SHP77 treated with DMSO at 0.1 percent for 48 hours (cell line): ENCODE measurements at places on chromosomes 3 and 15.

GRCh38 chr3:127152684-127153505 lies 40.0 kb upstream of the PRR23E start:
- DNase-seq = peak; percentile 30

DNA sequence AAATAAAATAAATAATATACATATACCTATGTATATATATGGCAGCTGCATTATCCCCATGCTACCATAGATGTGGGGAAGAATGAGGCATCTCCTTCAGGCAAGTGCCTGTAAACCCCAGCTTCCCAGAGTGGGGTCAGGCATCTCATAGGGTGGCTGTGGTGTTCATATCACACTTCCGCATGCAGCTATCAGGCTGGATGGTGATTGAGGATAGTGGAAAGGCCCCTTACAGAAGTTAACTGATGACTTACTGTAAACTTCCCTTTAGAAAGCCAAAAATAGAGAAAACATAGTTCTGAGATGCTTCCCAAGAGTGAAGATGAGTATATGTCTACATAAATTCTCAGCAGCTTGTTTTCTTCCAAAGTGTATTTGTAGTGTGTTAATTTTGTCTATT lies 3.5 kb upstream of the PP2D1 start:
- no peak for DNase-seq

- DNase-seq = no peak
Measured at GRCh38 chr15:93982226-93982727, 249.1 kb upstream of the MCTP2 start.

- no peak for DNase-seq
Measured at GRCh38 chr15:67025719-67026609, 39.4 kb upstream of the SMAD3 start.

- no peak for DNase-seq
Measured at GRCh38 chr3:113261626-113262303, 50.4 kb downstream of the BOC start.

GRCh38 chr3:94336046-94336753 lies 273.3 kb downstream of the NSUN3 start:
- no peak for DNase-seq

- DNase-seq = no peak
Measured at GRCh38 chr15:88655800-88656488, 17.1 kb downstream of the ISG20 start.

GRCh38 chr15:34795267-34796081 lies at the start of gene ACTC1:
ACTC1 (minus strand) TSS chr15:34795549; CDS start chr15:34794808, 741 bp downstream.
- DNase-seq = no peak

DNA sequence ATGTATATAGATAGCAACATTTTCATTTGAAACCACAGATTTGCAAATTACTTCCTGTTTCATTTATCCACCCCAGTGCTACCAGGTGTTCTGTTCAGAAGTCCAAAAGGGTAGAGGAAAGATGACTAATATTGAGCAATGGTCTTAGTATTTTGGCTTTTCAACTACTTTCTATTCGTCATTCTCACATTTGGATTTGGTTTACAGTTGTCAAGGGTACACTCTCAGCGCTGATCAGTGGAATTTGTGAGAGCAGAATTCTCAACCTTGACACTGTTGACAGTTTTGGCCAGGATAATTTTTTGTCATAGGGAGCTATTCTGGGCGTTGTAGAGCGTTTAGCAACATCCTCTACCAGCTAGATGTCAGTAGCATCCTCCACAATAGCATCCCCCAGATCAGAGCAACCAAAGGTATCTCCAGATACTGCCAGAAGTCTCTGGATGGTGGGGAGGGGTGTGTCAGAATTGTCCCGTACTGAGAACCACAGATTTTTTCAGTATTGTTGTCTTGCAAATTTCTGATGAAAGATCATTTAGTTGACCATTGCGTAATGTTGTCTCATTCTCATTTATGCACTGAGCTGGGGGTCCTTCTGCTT lies 4.2 kb downstream of the HMCES start:
- no peak for DNase-seq

DNA sequence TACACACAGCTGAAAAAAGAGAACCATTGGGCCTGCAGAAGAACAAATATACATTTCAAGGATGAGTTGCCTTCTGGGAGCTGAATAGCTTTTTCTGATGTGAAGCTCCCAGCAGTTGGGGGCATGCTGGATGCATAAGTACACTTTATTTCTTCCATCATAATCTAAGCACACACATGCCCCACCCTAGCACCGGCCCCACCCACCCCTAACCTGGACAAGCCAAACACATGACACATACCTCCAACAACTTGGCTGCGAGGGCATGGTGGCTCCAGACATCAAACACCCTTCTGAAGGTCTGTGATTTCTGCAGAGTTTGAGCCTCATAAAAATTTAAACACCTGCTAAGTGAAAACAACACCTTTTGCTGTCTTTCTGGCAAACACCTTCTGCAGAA lies 307.2 kb upstream of the TRIM42 start:
- peak; percentile 26 for DNase-seq

GRCh38 chr3:82081351-82081750 lies 319.9 kb upstream of the GBE1 start:
- no peak for DNase-seq

DNA sequence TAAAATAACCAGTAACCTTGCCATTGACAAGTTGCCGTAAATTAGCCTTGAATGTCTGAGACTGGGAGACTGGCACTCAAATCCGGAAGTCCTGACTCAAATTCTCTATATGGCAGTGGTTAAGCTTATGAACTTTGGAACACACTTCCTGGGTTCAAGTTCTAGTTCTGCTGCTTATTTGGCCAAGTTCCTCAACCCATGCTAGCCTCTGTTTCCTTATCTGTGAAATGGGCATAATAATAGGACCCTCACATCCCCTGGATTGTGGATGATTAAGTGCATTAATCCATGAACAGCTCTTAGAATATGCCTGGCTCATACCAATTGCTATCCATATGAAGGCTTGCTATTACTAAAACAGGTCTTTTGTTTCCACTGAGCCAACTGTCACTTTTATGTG lies 311.5 kb downstream of the EDEM1 start:
- no peak for DNase-seq

DNA sequence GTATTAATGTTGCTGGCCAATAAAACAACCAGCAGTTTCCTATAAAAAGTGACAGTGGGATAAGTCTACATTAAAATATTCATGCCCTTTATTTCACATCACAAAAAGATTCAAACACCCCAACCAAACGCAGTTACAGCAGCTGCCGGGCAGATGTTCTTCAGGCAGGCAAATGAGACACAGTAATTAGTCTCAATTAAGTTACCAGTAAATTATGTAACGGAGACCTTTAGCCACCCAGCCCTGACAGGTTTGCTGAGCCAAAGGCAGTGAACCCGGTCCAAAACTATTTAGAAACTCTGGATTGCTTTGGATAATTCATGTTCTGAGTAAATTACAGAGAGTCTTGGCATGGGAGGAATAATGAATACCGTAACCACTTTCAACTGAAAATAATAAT lies 289.2 kb upstream of the LYSMD4 start:
- no peak for DNase-seq

DNA sequence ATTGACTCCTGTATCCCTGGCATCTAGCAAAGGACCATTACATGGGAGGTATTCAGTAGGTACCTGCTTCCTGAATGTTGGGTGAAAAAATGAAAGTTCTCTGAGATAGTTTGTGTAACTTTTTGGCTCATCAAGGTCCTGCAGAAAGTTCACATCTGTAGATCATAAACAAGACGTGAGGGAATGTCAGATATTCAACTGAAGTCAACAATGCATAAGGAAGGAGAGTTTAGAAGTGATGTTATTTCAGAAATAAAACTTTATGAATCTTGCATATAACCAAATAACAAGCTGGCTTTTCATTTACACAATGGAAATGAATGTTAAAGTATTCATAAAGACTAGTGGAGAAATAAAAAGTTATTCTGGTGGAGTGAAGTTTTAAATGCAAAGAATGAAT lies 73.4 kb upstream of the RBMS3 start:
- DNase-seq = no peak

DNA sequence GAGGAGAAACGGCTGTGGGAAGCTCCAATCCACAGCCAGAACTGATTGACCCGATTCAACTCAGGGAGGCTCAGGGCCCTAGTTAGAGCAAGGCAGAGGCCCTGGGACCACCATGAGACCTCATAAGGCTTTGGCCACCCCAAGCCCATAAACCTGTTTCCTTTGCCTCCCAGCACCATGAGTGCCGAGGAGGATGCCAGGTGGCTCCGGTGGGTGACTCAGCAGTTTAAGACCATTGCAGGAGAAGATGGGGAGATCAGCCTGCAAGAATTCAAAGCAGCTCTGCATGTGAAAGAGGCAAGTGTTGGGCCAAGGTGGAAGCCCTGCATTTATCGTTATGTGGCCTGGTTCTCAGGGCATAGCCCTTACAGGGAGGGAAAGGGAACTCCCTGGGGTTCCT lies 11.9 kb downstream of the NOX5 start:
- no peak for DNase-seq

- DNase-seq = no peak
Measured at GRCh38 chr3:156582532-156583183, 27.7 kb upstream of the SSR3 start.

- DNase-seq = no peak
Measured at GRCh38 chr3:146823622-146824021, 218.5 kb upstream of the PLSCR5 start.

DNA sequence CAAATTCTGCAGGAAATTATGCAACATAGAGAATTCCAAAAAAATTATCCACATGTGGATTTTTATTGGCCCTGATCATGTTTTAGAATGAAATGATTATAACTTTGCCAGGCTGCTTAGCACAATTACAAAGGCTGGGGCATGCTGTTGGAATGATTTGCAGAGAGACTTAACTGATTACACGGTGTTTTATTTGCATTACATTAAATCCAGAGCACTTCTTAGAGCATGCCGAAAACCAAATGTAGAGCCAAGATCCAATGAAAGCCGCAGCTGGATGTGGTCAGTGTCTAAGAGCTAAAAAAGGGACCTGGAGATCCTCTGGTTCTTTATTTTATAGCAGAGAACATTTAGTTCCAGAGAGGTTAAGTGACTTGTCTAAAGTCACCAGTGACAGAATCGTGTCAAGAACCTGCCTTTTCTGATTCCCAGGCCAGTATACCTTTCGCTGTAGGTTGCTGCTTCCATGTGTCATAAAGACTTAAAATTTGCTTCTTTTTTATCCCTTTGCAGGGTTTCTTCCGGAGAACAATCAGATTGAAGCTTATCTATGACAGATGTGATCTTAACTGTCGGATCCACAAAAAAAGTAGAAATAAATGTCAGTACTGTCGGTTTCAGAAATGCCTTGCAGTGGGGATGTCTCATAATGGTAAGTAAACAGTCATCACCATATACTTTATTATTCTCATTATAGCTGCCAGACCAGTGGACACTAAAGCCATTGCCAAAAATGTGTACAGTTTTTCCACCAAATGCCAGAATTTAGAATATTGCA lies 92.0 kb upstream of the TSEN2 start:
- DNase-seq = no peak

DNA sequence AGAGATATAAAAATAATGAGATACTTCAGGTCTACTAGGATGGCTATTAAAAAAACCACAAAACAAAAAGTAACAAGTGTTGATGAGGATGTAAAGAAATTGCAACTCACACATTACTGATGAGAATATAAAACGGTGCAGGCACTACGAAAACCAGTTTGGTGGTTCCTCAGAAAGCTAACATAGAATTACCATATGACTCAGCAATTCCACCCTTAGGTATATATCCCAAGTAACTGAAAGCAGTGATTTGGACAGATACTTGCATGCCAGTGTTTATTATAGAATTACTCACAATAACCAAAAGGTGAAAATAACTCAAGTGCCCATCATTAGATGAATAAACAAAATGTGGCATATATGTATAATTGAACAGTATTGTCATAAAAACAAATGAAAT lies 87.5 kb upstream of the MELTF start:
- no peak for DNase-seq

- DNase-seq = no peak
Measured at GRCh38 chr3:169905404-169905803, 6.0 kb upstream of the SAMD7 start.

- no peak for DNase-seq
Measured at GRCh38 chr3:178676942-178677790, 140.9 kb downstream of the KCNMB2 start.

- DNase-seq = no peak
Measured at GRCh38 chr3:138861798-138862197, 27.1 kb upstream of the PIK3CB start.

DNA sequence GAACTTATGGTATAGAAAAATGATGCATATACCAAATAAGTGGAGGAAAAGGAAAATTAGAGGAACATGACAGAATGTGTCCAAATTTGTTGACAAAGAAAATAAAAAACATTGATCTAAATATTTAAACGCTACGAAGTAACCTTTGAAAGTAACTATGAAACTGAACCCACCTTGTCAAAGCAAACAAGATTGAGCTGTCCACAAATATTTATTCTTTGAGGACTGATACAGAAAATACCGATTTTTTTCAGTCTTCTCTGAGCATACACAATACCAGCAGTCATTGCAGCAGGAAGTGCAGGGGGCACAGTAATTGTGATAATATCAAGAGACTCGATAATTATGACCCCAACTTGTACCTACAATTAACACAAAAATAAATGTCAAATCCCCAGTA lies 40.0 kb downstream of the ATP13A3 start:
- no peak for DNase-seq

DNA sequence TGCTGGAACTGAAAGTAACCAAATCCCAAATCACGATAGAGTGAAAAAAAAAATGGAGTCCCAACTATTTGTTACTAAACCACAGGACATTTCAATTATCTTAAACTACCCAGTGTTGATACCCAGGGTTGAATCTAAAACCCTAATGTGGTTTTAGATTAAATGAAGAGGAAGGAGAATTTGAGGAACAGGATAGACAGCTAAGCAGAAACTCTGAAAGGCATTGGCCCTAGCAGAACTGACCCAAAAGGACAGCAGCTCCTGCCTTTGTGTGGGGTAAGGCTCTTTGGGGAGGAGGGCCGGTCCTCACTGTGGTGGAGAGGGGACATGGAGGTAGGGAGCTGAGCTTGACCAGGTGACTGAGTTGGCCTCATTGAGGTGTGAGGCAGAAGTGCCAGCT lies 30.7 kb upstream of the SNRK start:
- no peak for DNase-seq

GRCh38 chr15:66679061-66679656 lies 22.9 kb upstream of the SMAD6 start:
- no peak for DNase-seq

DNA sequence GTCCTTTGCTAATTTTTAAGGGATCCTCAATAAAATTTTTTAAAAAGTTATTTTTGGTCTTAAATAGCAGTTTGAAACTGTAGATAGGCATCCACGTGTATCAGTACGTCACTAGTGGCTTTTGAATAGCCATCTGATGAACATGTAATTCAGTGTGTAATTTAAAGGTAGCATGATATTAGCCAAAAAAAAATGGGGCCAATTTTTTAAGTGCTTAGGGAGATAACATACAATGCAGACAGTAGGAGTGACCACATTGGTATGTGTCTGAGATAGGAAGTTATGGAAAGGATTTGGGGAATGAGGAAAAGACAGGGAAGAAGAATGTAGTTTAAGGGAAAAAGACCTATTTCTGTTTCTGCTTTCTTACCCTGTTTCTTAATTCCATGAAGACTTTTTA lies 2.5 kb downstream of the AP4E1 start:
- no peak for DNase-seq
